Mesothelial cell of epicardium (in vitro differentiated cells): ENCODE measurements at places on chromosomes 7 and 10. TPM values are rescaled to one million over a fixed set of nuclear protein-coding genes. Genes with fewer than 3 reads are reported as not detected.
A peak's percentile ranks its signal among the peaks of the same experiment; 100 is the strongest.

GRCh38 chr7:129807863-129808262 is 144.9 kb downstream of the UBE2H start:
- DNase-seq = no peak
- H3K27me3 ChIP-seq = no peaks in the 10 kb centered on the region
- no peaks in the 10 kb centered on the region for H3K4me1 ChIP-seq
- no peak overlapping the region for H3K4me3 ChIP-seq
- H3K27ac ChIP-seq = no peak overlapping the region

- no peaks in the 10 kb centered on the region for H3K36me3 ChIP-seq
- H3K27me3 ChIP-seq = peaks cover 1% of the 10 kb centered on the region
- H3K27ac ChIP-seq = no peak overlapping the region
- no peak overlapping the region for H3K4me3 ChIP-seq
- no peak for DNase-seq
Measured at GRCh38 chr7:49660170-49660783, 113.2 kb upstream of the VWC2 start.

DNA sequence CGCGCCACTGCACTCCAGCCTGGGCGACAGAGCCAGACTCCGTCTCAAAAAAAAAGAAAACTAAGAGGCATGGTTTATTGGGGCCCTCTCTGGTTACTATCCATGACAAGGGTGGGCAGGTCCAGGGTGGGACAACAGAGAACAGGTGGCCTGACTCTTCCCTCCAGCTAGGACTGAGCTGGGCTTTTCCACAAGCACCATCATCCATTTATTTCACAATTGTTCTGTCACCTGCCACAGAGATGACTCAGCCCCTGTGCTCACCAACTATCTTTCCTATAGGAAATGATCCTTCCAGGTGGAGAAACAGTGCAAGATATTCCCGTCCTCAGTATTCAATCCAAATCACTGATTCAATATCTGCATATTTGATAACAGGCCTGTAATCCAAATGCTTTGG is 44.9 kb upstream of the MYL10 start:
- no peak overlapping the region for H3K4me3 ChIP-seq
- H3K27me3 ChIP-seq = peaks cover 4% of the 10 kb centered on the region
- no peak overlapping the region for H3K27ac ChIP-seq
- peaks cover 19% of the 10 kb centered on the region for H3K4me1 ChIP-seq

- H3K27ac ChIP-seq = no peak overlapping the region
- no peak overlapping the region for H3K4me3 ChIP-seq
- H3K4me1 ChIP-seq = peaks cover 3% of the 10 kb centered on the region
- no peak for DNase-seq
- peaks cover 75% of the 10 kb centered on the region for H3K27me3 ChIP-seq
Measured at GRCh38 chr7:93569189-93569588, 5.3 kb downstream of the CALCR start.

GRCh38 chr10:84805149-84805548 is 476.8 kb downstream of the CCSER2 start:
- no peak overlapping the region for H3K27ac ChIP-seq
- H3K4me3 ChIP-seq = no peak overlapping the region
- H3K36me3 ChIP-seq = no peaks in the 10 kb centered on the region
- no peaks in the 10 kb centered on the region for H3K4me1 ChIP-seq
- DNase-seq = no peak
- H3K27me3 ChIP-seq = peaks cover 3% of the 10 kb centered on the region

- DNase-seq = peak; percentile 74
- no peaks in the 10 kb centered on the region for H3K36me3 ChIP-seq
- H3K4me3 ChIP-seq = no peak overlapping the region
- H3K4me1 ChIP-seq = peaks cover 24% of the 10 kb centered on the region
Measured at GRCh38 chr10:119025336-119025735, 4.2 kb upstream of the NANOS1 start.

GRCh38 chr10:99768556-99768955 is 13.9 kb upstream of the ABCC2 start:
- H3K36me3 ChIP-seq = peaks cover 3% of the 10 kb centered on the region
- DNase-seq = no peak
- H3K4me1 ChIP-seq = no peaks in the 10 kb centered on the region
- H3K27me3 ChIP-seq = no peaks in the 10 kb centered on the region
- H3K4me3 ChIP-seq = no peak overlapping the region

GRCh38 chr7:26052706-26053105 is 99.3 kb upstream of the NFE2L3 start:
- H3K4me3 ChIP-seq = no peak overlapping the region
- peaks cover 1% of the 10 kb centered on the region for H3K27me3 ChIP-seq

GRCh38 chr7:38585572-38586354 is 45.4 kb downstream of the AMPH start:
- no peak overlapping the region for H3K4me3 ChIP-seq
- no peaks in the 10 kb centered on the region for H3K4me1 ChIP-seq
- no peak overlapping the region for H3K27ac ChIP-seq
- DNase-seq = no peak
- no peaks in the 10 kb centered on the region for H3K36me3 ChIP-seq
- H3K27me3 ChIP-seq = peaks cover 36% of the 10 kb centered on the region

DNA sequence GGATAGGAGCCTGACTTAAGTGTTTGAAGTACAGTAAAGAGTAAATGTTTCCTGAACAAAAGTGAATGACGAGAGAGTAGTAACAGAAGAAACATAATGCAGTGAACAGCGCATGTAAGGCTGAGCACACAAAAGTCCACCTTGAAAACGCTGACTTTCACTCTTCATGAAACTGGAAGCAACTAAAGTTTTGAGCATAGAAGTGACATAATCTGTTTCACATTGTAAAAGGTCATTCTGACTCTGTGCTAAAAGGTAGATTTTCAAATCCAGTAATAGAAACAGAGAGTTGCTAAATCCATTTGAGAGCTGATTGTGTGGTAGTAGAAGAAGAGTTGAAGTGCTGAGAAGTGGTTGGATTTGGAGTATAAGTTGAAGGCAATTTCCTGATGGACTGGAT is 1037.0 kb downstream of the CNTNAP2 start:
- peaks cover 12% of the 10 kb centered on the region for H3K27me3 ChIP-seq
- DNase-seq = no peak
- H3K4me3 ChIP-seq = no peak overlapping the region

- DNase-seq = no peak
- H3K36me3 ChIP-seq = peaks cover 77% of the 10 kb centered on the region
- H3K27me3 ChIP-seq = no peaks in the 10 kb centered on the region
- H3K4me3 ChIP-seq = no peak overlapping the region
Measured at GRCh38 chr7:149475121-149476045, 14.5 kb upstream of the ZNF777 start.

DNA sequence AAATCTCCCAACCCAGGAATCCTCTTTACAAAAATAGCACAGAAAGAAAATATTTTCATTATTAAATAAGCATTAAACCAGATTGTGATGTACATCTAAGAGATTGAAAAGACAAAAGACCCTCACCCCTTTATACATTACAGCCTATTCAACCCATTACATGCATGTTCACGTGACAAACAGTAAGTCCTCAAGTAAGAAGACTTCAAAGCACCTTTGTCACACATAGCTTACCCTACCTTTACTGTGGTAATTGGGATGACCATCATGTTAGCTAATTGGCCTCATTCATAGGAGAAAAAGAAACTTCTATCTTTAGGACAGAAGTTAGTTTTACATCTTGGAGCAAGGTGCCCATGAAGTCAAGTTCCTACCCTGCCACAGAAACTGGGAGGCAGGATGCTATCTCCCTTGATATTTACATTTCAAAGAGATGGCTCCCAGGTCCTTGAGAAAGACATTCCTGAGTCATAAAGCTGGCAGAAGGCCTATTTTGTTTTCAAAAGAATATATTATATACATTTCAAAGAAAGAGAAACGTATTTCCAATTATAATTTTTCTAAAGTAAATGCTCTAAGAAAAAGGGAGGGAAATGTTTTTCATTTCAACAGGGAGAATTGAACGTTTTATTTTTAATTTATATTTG is 48.1 kb downstream of the GNAI1 start:
- H3K27ac ChIP-seq = no peak overlapping the region
- no peak overlapping the region for H3K4me3 ChIP-seq
- peaks cover 3% of the 10 kb centered on the region for H3K36me3 ChIP-seq
- no peak for DNase-seq
- no peaks in the 10 kb centered on the region for H3K27me3 ChIP-seq
- peaks cover 7% of the 10 kb centered on the region for H3K4me1 ChIP-seq

DNA sequence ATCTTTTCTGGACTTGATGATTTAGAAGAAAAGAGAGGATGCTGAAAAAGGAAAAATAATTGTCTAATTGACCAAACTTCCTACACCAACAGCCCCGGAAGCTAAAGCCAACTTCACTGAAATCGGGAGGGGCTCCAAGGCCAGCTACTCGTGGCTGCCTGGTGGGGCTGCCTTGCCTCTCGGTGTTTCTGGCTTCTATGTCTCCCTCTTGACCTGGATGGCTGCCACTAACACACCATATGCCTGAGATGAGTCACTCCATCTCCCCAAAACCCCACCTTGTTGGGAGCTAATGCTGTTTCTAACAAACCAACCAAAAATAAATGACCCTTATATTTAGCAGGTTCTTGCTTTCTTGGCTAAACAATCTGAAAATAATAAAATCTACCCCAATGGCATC is 87.6 kb upstream of the AFAP1L2 start:
- H3K27ac ChIP-seq = no peak overlapping the region
- H3K27me3 ChIP-seq = no peaks in the 10 kb centered on the region
- H3K36me3 ChIP-seq = peaks cover 16% of the 10 kb centered on the region
- DNase-seq = no peak
- no peak overlapping the region for H3K4me3 ChIP-seq

- no peak overlapping the region for H3K27ac ChIP-seq
- no peaks in the 10 kb centered on the region for H3K27me3 ChIP-seq
- no peaks in the 10 kb centered on the region for H3K36me3 ChIP-seq
- H3K4me1 ChIP-seq = no peaks in the 10 kb centered on the region
Measured at GRCh38 chr10:4622384-4622783, 203.6 kb upstream of the AKR1E2 start.

- peaks cover 45% of the 10 kb centered on the region for H3K27me3 ChIP-seq
- H3K27ac ChIP-seq = peak within 1 kb of the TSS; percentile 53
- peak; percentile 53 for DNase-seq
- peaks cover 19% of the 10 kb centered on the region for H3K4me1 ChIP-seq
- H3K4me3 ChIP-seq = peak within 1 kb of the TSS; percentile 74
Measured at GRCh38 chr7:128030654-128031611, at the start of gene LRRC4. Gene LRRC4 (minus strand): TSS chr7:128031437. CDS start chr7:128030640, 797 bp downstream.

DNA sequence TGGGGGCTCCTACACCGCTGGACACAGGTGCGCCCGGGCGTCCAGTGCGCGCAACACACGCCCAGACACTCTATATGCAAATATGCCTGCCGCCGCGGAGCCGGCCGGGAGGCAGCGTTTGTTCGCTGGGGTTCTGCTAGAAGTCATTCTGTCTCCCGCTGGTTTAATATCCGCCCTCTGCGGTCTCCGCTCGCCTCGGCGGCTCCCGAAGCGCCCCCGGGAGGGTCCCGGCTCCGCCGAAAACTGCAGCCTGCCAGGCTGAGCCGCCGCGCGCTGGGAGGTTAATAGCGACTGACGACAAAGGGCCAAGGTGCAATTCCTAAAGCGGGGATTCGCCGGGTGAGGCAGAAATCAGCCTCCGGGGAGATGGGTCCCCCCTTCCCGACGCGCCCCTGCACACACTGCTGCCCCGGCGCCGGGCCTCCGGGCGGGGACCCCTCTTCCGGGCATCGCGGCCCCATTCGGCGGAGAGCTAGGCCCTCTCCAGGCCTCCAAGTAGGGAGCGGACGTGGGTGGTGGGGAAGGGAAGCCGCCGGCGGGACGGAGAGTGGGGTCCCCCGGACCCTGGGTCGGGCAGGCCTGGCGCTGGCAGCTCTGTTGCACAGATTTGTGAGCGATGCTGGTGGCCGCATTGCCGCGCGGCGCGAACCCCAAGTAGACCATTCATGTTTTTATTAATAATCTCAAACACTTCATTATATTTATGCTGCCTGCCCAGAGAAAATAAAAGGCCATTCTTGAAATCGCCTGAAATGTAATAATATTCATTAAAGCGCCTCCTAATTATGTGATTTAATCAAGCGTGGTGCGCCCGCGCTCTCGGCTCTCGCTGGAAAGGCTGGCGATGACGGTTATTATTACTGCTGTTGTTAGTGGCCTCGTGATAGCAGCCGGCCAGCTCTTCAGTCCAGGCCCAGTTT is 9.1 kb downstream of the EN2 start:
- no peaks in the 10 kb centered on the region for H3K36me3 ChIP-seq
- DNase-seq = no peak
- no peak overlapping the region for H3K4me3 ChIP-seq
- H3K4me1 ChIP-seq = peaks cover 8% of the 10 kb centered on the region
- peaks cover 99% of the 10 kb centered on the region for H3K27me3 ChIP-seq

GRCh38 chr7:151687523-151688235 is 168.0 kb upstream of the RHEB start:
- H3K36me3 ChIP-seq = no peaks in the 10 kb centered on the region
- H3K4me1 ChIP-seq = peaks cover 30% of the 10 kb centered on the region
- no peak overlapping the region for H3K4me3 ChIP-seq
- DNase-seq = no peak
- H3K27ac ChIP-seq = peak overlapping the region; percentile 96
- no peaks in the 10 kb centered on the region for H3K27me3 ChIP-seq

DNA sequence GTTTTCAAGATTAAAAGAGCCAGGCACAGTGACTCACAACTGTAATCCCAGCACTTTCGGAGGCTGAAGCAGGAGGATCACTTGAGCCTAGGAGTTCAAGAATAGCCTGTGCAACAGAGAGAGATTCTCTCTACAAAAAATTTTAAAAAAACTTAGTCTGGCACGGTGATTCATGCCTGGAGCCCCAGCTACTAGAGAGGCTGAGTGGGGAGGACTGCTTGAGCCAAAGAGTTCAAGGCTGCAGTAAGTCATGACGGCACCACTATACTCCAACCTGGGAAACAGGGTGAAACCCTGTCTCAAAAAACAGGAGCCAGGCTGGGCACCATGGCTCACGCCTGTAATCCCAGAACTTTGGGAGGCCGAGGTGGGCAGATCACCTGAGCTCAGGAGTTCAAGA is 86.6 kb upstream of the KCTD7 start:
- H3K27me3 ChIP-seq = no peaks in the 10 kb centered on the region
- no peak for DNase-seq
- no peaks in the 10 kb centered on the region for H3K36me3 ChIP-seq
- no peaks in the 10 kb centered on the region for H3K4me1 ChIP-seq
- no peak overlapping the region for H3K4me3 ChIP-seq

- peaks cover 90% of the 10 kb centered on the region for H3K4me1 ChIP-seq
- no peak for DNase-seq
- H3K4me3 ChIP-seq = peak overlapping the region; percentile 65
- H3K27ac ChIP-seq = peak overlapping the region; percentile 97
Measured at GRCh38 chr7:130486114-130486953, 5.6 kb upstream of the MEST start.

GRCh38 chr7:70525991-70526390 is 606.0 kb upstream of the GALNT17 start:
- peaks cover 19% of the 10 kb centered on the region for H3K36me3 ChIP-seq
- H3K27me3 ChIP-seq = no peaks in the 10 kb centered on the region
- peaks cover 11% of the 10 kb centered on the region for H3K4me1 ChIP-seq
- no peak for DNase-seq
- no peak overlapping the region for H3K27ac ChIP-seq

GRCh38 chr10:71334221-71334791 is 15.2 kb downstream of the SLC29A3 start:
- no peak overlapping the region for H3K4me3 ChIP-seq
- no peak for DNase-seq
- no peak overlapping the region for H3K27ac ChIP-seq
- H3K27me3 ChIP-seq = no peaks in the 10 kb centered on the region
- H3K36me3 ChIP-seq = no peaks in the 10 kb centered on the region

The HHEX gene
- 0.13 to 0.31 TPM in 2 of 3 replicates, not detected in the other for total RNA-seq

The PIP gene
- not detected in 3 replicates for total RNA-seq

The LIPF gene
- not detected in 3 replicates for total RNA-seq

The NKX2-3 gene
- total RNA-seq = not detected in 3 replicates

The NCF1 gene
- total RNA-seq = 0.27 to 0.47 TPM in 2 of 3 replicates, not detected in the other

The PIK3CG gene
- 0.07 to 0.11 TPM (median 0.09 TPM) in 3 replicates for total RNA-seq

The RBAK gene
- total RNA-seq = 18.9 to 19.9 TPM (median 19.0 TPM) in 3 replicates

The FAM25C gene
- total RNA-seq = not detected in 3 replicates

The ZNF425 gene
- total RNA-seq = 7.0 to 7.3 TPM (median 7.2 TPM) in 3 replicates
